HS-27A (cell line): ENCODE measurements at places on chromosomes 2 and 18.
A peak's percentile ranks its signal among the peaks of the same experiment; 100 is the strongest.

DNA sequence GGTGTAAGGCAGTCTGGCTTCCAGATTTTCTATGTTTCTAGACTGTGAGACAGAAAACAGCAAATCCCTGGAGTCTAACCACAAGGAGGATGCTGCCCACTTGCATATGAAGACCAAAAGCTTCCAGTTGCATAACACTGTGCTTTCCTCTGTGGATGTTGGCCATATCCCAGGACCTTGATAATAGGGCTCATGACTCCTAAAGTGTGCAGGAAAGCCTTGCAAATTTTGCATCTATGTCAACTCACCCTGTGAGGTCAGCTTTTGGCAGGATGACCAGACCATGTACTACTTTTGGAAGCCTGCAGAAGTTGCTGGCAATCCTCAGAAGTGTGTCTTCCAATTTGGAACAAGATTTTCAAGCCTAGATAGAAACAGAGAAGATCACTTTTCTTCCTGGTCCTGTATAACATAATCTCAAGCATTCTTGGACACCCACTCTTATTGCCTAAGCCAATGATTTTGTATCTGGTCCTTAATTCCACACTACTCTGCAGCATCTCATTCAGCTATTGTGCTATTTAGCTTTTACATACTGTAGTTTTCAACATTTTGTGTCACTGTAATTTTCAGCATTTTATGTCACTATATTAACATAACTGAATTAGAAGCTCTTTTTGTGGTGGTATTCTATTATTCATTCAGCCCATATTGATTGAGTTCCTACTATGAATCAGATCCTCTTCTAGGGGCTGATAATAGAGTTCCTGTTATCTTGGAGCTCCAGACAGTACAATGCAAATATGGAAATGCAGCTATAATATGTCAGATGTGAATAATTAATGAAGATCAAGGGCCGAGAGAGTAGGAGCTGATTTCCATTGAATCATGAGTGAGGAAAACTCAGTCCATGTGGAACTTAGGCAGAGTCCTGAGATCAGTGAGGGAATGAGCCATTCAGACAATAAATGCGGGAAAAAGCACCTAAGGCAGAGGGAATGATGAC, 85.3 kb upstream of the RAB27B start:
- no peak for DNase-seq

DNA sequence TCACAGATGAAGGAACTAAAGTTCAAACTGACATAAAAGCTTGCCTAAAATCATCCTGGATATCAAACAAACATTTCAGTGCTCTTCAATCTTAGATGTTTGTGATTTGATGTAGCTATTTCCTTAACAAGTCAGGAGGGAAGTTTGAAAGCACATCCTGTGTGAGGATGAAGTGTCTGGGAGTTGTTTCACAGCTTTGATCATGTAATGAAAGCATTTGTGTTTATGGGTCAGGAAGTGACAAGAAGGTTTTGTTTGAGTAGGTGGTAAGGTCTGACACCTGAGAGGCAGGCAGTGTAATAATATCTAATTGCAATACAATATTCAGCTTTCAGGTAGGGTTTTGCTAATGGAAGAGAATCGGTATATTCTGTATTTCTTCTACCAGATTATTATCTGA, 26.0 kb upstream of the CSRNP3 start:
- DNase-seq: no peak

GRCh38 chr2:223100061-223100511, 48.1 kb downstream of the KCNE4 start:
- DNase-seq: peak; percentile 55

DNA sequence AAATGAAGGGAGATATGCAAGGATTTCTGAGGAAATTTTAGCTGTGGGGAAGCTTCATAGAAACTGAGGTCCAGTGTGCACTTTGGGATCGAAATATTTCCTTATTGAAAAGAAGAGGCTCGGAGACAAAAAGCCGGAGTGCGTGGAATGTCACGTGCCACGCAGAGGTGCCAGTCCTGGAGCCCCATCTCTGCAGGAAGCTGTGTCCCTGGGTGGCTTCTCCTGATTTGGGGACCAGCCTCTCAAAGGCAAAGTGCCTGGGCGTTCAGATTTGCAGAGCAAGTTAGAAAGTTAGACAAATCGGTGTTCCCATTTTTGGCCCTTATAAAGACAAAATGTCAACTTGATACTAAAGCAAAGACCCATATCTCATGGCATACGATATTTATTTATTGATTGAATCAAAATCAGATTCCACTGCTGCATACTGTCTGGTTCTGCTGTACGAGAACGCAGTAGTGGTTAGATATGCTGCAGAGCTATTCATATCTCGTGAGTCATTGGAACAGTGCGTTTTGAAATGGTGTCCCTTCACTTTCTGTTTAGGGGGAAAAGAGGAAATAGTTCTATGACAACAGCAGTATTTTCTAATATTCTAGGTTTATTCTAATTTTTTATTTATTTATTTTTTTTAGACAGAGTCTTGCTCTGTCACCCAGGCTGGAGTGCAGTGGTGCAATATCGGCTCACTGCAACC, 9.1 kb upstream of the ATG16L1 start:
- DNase-seq: no peak

DNA sequence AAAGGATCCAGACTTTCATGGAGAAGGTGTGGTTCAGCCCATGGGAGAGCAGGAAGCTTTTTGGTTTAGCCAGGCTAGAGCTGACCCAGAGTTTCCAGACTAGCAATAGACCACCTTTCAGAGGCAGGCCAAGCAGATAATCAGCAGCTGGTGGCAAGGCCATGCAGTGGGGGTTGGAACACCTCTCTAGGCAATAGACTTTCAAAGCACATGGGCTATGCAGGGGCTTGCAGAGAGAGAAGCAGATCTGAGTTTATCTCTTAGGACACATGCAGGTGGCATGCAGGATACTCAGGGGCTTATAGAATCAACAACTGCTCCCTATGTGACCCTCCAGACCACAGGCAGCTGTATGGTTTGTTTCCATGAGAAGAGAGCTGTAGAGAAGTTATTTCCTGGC, 9.4 kb downstream of the XIRP2 start:
- no peak for DNase-seq

DNA sequence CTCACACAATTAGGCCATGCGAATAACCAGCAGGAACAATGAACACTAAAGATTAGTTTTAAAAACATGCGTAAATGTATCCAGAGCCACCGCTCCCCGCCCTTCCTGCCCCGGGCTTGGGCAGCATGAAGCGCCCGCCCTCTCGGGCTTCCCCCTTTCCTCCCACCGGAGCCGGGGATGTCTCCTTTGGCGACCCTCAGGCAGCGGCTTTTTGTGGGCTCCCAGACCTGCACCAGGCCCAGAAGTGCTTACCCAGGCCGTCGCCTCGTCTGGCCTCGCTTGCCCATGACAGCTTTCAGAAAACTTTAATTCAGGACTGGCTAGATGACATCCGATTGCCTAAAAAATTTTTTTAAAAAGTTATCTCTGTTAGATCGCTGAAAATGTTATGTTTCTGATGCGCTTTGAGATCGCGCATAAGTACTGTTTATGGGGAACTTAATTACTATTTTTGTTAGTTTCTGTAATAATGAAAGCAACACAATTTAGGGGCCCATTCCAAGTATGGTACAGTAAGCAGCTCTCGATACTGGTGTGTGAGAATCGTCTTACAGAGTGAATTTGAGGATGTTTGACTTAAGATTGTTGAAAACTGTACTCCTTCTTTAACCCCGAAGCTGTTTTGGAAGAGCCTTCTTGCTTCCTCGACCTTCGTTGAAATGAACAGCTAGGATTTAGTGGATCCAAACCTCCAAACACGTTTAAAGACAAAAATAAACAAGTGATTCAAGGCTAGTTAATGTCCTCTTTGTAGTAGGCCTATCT, 1.1 kb downstream of the MAP3K20 start:
- no peak for DNase-seq

DNA sequence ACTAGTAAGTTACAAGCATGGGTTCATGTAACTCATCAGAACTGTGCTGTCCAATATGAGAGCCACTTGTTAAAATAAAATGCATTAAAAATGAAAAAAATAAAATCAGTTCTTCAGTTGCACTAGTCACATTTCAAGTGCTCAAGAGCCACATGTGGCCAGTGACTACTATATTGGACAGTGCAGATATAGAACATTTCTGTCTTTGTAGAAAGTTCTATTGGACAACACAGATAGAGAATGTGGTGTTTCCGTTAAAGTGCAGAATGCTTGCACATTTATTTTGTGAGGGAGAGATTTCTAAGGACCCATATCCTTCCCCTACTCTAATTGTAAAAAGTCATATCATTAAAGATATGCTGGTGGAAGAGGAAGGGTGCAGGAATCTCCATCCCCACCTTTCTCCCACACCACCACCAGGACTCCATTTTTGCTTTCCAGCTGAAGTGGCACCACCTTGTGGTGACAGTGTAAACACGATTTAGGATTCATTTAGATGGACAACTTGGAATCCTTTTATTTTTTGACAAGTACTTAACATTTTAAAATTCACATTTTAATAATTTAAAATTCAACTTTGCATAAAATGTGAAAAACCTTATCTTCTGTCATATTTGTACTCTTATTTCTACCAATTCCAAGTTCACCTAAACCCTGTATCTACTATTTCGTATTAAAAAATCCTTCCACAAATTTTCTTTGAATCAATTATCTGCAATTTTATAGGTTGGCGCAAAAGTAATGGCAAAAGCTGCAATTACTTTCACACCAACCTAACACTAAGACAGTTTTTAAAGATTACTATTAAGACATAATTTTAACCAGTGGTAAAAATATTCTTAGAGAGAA, 9.4 kb upstream of the CD302 start:
- no peak for DNase-seq

GRCh38 chr2:86786001-86786536, 4.6 kb downstream of the CD8A start:
- no peak for DNase-seq

DNA sequence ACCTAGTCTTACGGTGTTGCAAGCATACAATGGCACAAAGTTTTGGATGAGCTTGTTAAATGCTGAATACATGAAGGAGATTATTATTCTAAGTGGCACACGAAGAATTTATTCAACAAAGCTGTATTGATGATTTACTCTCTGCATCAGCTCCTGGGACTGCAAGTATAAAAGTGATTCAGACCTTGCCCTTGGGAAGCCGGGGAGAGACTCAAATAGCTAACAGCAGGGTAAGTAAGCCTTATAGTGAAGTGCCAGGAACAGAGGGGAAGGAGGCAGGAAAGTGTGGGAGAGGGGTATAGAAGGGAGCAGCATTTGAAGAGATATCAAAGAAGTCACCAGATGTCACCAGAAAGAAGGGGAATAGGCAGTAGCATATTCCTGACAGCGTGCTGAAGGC, 115.4 kb downstream of the MCFD2 start:
- no peak for DNase-seq

DNA sequence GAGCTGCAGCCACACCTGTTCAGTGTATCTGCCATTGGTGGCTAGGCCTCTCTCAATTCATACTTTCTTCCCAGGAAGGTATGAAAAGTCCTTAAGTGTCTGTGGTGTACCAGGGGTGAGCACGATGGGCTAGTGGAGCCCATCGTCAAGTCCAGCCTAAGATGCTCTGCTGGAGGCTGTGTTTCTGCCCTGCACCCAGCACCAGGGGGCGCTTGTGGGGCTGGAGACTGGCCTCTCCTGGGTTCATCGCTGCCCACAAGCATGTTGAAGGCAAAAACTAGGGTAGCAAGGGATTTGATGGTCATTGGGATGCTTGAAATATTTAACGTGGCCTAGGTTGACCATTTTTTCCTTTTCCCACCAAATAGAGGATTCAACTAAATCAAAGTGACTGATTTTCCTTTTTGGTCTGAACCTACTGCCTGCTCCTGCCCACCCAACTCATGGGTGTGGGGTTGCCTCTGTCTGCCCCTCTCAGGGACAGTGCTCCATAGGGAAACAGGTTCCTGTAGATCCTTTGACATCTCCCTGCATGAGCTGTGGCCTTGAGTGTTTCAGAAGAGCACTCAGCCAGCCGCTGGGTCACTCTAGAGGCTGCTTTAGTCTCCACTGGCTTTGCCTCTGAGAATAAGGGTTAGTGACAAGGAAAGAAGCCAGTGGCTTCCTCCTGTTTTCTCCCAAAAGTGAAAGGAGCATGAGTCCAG, 59.0 kb downstream of the TPGS2 start:
- no peak for DNase-seq

DNA sequence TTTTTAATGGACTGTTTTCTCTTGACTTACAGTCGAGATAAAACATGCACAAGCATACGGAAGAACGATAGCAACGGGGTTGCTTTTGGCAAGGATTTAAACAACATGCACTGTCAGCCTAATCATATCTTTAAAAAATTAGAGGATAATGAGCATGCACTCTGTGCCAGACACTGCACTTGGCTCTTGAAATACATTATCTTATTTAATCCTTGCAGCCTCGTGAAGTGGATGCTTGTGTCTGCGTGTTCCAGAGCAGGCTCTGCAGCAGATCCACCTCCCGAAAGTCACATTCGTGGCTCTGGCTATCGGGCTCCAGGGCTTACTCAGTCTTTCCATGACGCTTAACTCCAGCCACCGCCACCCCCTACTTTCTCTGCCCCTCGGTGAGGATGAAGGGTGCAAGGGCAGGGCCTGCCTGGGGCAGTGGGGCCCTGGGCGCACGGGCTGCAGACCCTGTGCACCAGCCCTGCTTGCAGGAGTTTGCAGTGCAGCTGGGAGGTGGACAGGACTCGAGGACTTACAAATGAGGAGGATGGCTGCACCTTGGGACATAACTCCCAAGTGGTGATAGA, 61.7 kb downstream of the ACKR3 start:
- no peak for DNase-seq

DNA sequence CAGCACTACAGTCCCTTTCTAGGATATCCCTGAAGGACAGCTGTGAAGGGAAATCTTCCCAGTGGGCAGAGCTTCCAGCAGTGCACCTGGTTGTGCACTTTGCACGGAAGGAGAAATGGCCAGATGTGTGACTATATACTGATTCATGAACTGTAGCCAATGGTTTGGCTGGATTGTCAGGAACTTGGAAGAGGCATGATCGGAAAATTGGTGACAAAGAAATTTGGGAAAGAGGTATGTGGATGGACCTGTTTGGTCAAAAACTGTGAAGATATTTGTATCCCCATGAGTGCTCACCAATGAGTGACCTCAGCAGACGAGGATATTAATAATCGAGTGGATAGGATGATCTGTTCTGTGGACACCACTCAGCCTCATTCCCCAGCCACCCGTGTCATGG, 582.2 kb downstream of the CPS1 start:
- no peak for DNase-seq

- DNase-seq: no peak
These were observed 357.1 kb downstream of the SOCS6 start for GRCh38 chr18:70645971-70646370.

- no peak for DNase-seq
These were observed 34.9 kb upstream of the NEDD4L start for GRCh38 chr18:58009166-58009565.

- no peak for DNase-seq
These were observed 1438.0 kb upstream of the ZEB2 start for GRCh38 chr2:145957929-145958328.

DNA sequence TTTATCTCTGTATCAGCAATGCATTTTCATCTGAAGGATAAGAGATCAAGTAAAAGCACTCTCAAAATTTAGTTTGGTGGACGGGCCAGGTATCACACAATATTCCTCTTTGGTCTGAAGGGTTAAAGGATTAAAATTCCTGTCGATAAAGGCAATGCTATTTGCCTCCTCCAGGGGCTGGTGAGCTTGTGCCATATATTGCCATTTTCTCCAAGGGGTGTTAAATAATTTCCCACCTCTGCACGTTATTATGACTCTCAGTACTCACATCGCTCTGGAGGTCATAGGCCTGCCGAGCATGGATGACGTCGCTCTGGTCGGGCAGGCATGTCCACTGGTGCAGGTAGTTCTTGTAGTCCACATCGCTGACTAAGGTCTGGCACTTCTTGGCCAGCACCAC, 94.2 kb downstream of the NEB start:
- DNase-seq: no peak
